ENCODE measurements at places on chromosomes 16 and 17.
A peak's percentile ranks its signal among the peaks of the same experiment; 100 is the strongest.

DNA sequence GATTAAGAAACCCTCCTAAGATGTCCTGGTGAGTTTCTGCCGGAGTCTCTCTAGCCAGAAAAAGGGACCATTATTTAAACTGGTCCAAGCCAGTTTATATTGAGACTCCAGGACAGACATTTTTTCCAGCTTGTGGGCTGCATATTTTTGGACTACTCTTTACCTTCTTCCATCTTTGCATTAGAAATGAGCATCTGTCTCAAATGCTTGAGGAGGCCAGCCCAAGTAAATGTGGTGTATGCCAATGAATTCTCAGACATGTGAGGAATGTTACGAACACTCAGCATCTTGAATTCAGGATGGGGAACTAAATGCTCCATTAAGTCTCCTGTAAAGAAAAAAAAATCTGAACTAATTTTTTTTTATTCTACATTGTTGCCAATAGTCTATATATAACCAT is 18.4 kb downstream of the TUBD1 start:
- DNase-seq = no peak

GRCh38 chr17:60665602-60666001 is 12.0 kb upstream of the BCAS3 start:
- no peak for DNase-seq

DNA sequence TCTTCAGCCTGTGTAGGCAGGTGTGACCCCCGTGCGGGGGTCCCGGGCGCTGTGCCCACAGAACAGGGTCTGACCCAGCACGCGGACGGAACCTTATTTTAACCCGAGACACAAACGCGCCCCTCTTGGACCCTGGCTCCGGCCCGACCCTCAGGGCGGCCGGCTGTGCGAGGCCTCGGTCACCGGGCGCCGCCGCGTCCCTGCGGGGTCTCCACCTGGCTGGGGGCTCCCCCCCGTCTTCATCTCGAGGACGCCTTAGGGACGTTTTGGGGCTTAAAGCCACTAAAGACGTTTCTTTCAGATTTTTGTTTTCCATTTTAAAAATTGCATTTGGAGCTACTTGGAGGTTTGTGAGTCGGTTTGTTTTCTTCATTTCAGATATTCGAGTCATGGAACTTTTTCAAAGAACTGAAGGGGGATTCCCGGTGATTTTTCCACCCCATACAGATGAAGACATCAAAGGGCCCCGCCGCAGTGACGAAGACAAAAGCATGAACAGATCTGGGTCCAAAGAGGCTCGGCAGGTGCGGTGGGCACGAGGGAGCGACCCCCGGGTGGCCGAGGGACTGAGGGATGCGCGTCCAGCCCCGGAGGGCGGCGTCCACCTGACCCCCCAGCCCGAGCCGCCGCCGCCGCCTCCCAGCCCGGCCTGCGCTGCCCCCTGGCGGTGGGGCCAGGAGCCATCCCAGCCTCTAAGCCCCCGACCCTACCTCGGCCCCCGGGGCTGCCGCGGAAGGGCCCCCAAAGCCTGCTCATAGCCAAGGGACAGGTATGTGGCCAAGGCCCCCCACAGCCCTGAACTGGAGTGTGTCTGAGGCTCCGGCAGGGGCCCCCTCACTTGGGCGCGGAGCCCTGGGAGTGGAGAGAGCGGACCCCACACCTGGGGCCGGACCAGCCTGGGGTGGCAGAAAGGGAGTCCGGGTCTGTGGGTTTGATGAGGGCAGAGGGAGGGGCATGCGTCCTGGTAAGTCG is 3.8 kb upstream of the CD7 start:
- DNase-seq = no peak

GRCh38 chr17:51640108-51640622 is 379.8 kb downstream of the UTP18 start:
- peak; percentile 40 for DNase-seq

GRCh38 chr17:43766413-43767052 is 7.9 kb upstream of the SOST start:
- peak; percentile 35 for DNase-seq

- no peak for DNase-seq
Observed at GRCh38 chr16:22424161-22424937, 49.9 kb upstream of the CDR2 start.

GRCh38 chr16:83348991-83349390 is 458.8 kb upstream of the HSBP1 start:
- no peak for DNase-seq

GRCh38 chr17:4908711-4909496 is 6.0 kb upstream of the CHRNE start:
- peak; percentile 68 for DNase-seq

DNA sequence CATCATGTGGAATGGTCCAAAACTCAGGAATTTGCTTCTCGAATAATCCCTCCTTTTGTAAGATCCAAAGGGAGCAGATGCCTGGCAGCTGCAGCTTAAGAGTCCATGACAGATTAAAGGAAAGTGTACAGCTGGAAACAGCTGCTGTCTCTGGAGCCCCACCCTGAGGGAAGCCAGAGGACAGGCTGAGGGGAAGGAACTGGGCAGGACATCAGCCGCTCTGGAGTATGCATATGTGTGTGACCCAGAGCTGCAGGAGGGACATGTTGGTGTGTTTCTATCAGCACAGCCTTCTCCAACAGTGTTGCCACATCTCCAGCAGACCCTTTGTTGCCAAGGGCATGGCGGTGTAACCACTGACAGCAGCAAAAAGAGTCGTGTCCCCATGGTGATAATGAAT is 46.2 kb downstream of the CYB561 start:
- DNase-seq = no peak

DNA sequence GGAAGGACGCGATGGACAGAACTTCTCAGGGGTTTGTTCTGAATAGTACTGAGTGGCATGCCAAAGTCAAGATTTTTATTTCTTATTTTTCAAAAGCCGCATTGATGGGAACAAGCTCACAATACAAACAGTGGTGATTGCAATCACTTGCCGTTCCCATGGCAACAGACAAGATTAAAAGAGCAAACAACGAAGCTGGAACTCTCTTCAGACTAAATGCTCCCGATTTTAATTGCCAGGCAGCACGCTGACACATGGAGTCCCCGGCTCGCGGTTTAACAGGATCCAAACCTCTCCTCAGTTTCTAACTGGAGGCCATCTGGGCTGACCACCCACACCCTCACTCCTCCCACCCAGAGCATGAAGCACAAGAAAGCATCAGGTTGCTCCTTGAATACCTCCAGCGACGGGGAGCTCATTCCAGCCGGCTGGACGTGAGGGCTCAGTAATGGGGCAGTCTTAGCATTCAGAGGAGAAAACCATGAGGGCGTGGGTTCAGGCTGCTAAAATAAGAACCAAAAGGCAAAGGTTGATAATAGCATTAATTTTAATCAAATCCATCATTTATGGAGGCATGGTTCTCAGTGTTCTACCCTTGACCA is 41.5 kb downstream of the AIPL1 start:
- DNase-seq = peak; percentile 87

DNA sequence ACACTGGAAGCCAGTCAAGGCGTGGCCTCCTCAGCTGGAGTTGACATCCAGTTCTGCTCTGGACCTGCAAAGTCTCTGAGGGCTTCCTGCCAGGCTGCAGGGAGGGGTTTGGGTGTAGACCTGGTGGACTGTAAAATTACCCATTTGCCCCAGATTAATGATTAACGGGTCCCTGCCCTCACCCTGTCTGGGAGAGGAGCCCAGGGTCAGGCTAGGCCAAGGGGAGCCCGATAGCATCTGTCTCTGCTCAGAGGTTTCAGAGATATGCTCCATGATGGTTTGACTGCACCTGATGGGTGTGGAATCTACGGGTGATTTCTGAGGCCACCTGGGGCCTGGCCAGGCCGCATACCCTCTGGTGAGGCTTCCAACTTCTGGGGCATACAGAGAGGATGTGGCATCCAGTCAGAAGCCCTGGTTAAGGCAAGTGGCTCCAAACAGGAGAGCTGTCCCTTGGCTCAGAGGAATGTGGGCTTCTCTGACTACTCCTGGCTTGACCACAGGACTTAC is 11.2 kb downstream of the PPY start:
- DNase-seq = no peak

GRCh38 chr16:46757339-46758050 is 9.4 kb upstream of the MYLK3 start:
- DNase-seq = no peak

DNA sequence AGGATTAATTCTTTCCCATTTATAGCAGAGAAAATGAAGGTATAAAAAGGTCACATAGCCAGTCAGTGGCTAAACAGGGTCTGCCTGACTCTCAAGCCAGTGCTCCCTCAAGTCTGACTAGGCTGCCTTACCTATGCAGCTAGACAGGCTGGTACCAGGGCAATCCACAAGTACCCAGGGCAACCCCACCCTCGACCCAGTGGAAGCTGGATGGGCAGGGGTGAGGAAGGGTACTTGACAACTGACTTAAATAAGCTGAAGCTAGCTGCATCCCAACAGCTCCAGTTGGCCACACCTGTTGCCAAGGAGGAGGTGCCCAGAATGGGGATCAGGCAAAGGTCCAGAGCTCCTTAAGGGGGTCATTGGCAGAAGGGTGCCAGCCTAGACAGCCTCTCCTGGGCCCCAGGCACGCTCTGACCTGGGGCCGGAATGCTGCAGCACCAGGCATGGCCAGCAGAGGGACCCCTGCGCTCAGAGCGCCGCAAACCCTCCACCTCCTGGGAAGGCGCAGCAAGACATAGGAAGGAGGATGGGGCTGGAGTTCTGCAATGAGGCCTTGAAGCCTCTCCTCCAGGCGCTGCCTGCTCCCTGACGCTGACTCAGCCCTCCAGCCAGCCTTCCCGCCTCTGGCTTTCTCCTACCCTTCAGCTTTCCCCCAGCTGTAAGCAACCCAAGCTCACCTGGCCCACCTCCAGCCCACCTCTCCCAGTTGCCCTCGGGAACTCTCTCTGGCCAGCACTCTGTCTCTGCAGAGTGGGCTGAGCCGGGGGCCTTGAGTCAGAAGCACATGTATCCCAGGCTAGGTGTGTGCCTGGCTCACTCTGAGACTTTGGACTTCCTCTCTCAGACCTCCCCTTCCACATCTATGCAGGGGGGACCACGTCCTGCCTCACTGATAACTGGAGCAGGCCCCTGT is 28.8 kb downstream of the MPP2 start:
- peak; percentile 21 for DNase-seq

GRCh38 chr16:11670171-11671131 is 2.2 kb downstream of the SNN start:
- no peak for DNase-seq

DNA sequence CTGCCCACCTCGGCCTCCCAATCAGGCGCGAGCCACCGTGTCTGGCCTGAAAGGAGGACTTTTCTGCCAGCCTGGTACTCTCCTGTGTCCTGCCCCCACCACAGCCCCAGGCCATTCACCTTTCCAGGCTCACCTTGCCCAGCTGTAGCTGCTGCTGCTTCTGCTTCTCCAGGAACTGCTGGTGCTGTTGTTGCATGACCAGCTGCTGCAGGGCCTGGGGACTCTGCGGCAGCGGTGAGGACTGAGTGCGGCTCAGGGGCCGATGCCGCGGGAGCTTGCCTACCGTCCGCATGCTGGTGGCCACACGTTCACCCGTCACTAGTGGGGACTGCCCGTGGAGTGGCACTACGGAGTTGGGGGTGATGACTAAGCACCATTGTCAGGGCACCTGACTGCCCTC is 17.7 kb downstream of the G6PC3 start:
- DNase-seq = no peak

DNA sequence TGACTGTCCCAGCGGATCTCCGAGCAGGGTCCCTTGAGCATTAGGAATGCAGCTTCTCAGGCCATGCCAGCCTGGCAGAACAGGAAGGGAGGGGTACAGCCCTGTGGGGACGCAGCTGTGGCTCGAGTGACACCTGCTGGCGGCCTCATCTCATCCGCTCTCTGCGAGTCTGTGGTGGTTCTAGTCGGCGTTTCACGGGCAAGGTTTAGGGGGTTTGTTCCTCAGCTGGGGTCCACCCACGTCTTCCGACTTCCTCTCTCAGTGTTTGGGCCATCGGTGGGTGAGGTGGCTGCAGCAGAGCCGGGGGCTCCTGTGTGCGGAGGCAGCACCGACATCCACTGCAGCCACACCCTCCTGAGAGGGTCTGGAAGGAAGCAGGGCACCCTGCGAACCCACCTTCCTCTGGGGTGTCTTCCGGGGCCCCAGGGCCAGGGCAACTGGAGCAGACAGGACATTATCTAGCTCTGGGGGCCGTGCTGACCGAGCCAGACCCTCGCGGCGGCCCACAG is 33.3 kb downstream of the JPH3 start:
- no peak for DNase-seq

GRCh38 chr17:3753624-3754023 is 29.9 kb downstream of the HASPIN start:
- no peak for DNase-seq

All from NCI-H748 treated with DMSO at 0.1 percent for 48 hours (cell line).